ENCODE measurements at places on chromosomes 6 and 20.

- no peak for DNase-seq
These were observed 1014.9 kb upstream of the GJE1 start for GRCh38 chr6:141117874-141118273.

DNA sequence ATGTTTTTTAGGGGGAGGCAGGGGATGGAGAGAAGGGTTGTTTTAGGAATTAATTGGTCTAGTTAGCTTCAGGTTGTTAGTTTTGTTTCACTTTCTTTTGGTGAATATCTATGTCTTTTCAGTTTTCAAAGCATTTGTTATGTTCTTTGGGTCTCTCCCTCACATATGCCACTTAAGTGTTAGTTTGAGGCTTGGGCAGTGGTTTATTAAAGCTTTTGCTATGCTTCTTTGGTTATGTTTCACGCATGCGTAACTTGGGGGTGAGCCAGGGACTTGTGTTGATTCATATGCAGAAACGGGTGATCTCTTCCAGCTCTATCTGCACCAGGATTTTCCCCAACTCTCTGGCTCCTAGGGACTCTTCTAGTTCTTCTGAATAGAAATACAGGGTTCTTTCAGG is 11.4 kb upstream of the MMS22L start:
- DNase-seq = no peak

DNA sequence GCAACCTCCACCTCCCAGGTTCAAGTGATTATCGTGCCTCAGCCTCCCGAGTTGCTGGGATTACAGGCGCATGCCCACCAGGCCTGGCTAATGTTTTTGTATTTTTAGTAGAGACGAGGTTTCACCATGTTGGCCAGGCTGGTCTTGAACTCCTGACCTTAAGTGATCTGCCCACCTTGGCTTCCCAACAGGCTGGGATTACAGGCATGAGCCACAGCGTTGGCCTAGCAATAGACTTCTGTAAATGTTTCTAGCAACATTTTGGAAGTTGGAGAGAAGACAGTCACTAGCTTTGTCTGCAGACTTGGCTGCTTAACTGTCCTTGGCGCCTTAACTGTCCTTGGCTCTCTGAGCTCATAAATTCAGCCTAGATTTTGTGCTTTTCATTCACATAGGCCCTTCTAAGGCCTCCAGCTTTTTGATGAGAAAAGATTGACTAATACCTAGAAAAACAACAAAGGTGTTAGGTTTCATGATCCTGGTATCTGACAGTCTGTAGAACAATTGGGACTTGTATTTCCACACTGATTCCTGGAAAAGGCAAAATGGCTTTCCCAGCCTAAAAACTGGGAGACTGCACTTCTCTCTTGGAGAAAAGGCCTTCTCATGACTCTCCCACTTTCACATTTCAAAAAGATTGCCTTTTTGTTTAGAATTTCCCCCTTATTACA is 49.7 kb downstream of the OR2B2 start:
- no peak for DNase-seq

DNA sequence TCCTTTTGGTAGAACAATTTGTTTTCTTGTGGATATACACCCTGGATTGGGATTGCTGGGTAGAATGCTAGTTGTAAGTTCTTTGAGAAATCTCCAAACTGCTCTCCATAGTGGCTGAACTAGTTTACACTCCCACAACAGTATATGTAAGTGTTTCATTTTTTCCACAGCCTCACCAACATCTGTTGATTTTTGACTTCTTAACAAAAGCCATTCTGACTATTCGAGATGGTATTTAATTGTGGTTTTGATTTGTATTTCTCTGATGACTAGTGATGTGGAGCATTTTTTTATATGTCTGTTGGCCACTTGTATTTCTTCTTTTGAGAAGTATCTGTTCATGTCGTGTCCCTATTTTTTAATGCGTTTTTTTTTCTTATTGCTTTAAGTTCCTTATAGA is 444.1 kb downstream of the CBLN4 start:
- no peak for DNase-seq

GRCh38 chr20:36836591-36837269 is 39.2 kb upstream of the TLDC2 start:
- no peak for DNase-seq

Data from activated T-helper 1 cell treated with anti-CD3 and anti-CD28 coated beads, Interleukin-2, amount 50 U/mL, for 16 hours (primary cell).